ENCODE measurements at places on chromosomes 4 and X.

GRCh38 chr4:164215113-164215741 is 538.7 kb upstream of the SMIM31 start:
- no peak for DNase-seq

GRCh38 chr4:129358571-129358970 is 262.6 kb downstream of the C4orf33 start:
- no peak for DNase-seq

DNA sequence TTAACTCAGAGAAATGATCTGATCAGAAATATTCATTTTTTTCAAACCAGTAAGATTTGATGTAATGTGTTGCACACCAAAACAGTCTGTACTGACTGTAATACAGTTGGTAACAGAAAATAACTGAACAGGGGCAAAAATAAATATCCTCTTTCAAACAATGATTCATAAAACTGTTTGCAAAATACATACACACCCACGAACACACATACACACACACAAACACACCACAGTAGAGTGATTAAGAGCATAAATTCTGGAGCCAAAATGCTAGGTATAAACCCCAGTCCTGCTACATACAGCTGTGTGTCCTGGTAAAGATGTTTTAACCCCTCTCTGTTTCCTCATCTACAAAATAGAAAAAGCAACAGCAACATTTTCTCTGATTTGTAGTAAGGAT is 376.6 kb downstream of the PDGFC start:
- no peak for DNase-seq

DNA sequence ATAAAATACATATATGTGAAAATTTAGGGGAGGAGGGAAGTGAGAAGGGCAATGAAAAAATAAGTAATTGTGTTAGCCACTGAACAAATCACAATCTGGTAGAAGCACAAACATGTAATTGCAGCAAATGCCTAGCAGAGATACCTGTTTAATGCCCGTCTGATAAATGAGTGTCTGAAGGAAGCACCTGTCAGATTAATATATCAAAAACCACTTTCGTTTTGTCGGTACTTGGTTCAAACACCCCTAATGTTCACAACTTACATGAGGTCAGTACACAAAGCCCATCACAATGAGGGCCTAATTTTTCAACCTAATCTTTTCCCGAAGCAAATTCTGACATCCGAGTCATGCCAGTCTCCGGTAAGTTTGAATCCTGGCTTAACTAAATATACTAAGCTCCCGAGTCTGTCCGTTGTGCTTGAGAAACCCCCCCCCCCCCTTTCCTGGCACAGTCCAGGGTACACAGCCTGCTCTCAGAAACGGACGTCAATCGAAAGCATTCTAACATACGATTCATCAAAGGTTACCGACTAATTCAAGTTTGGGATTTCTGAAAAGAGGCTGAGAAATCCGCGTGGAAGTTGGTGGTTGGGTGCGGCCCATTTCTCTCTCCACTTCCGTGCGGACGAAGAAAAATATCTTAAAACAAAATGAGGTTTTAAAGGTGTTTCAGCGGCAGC is 758 bp downstream of the SDAD1 start:
- no peak for DNase-seq

DNA sequence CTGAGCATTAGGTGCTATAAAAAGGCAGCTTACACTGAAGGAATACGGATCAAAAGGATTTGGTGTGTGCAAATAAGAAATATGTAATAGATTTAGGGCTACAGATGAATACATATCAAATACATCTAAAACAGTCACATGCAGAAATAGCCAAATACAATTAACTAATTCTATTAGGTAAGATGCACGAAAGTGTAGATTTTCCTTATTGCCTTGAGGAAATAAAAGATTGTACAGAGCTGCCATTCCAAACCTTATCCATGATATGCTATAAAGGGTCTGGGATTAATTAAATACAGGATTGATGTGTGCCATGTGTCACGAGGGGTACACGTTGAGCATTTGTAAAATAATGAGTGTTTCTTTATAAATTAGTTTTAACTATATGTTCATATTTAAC is 107.0 kb upstream of the ELOVL6 start:
- no peak for DNase-seq

DNA sequence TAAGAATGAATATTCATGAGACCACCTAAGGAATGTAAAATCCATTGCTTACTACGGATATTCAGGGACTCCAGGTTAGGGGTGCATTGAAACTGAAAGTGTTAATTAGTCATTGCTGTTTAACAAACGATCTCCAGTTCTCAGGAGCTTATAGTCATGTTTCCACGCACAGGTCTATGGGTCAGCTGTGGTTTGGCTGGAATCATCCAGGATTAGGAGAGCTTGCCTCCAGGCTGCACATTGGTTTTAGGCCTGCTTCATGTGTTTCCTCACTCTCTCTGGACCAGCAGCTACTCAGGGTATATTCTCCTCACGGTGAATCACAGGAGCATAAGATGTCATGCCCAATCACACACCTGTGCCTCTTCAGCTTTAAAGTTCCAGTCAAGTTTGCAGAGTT is 98.9 kb downstream of the ATXN3L start:
- DNase-seq = no peak

- DNase-seq = no peak
These were observed 13.0 kb downstream of the EXOC1 start for GRCh38 chr4:55866290-55866907.

DNA sequence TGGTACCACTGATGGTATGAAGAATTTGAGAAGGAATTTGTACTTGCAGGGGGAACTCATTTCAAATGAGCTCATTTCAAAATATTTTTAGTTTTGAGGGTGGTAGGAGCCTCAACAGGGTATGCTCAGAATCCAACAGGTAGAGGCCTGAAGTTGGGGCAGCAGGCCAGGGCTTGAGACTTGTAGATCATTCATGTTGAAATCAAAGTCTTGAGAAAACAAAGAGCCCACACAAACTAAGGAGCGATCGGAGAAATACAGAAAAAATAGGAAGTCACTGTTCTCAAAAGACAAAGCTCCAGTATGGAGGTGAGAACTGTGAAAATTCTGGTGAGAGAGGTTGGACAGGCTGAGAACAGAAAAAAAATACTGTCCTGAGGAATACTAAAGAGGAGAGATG is 979 bp upstream of the SLC9A6 start:
- no peak for DNase-seq

GRCh38 chr4:155079871-155080270 is 128.6 kb upstream of the NPY2R start:
- DNase-seq = no peak

- DNase-seq = no peak
These were observed 1213.4 kb downstream of the STIM2 start for GRCh38 chr4:28073860-28074555.

- DNase-seq = no peak
These were observed 9.2 kb downstream of the RFC1 start for GRCh38 chr4:39357002-39357401.

GRCh38 chrX:30568136-30568535 is 9.4 kb downstream of the TASL start:
- no peak for DNase-seq

GRCh38 chrX:50747471-50747900 is 66.5 kb downstream of the SHROOM4 start:
- no peak for DNase-seq

GRCh38 chrX:151697522-151697921 is 2.3 kb downstream of the PRRG3 start:
- no peak for DNase-seq

DNA sequence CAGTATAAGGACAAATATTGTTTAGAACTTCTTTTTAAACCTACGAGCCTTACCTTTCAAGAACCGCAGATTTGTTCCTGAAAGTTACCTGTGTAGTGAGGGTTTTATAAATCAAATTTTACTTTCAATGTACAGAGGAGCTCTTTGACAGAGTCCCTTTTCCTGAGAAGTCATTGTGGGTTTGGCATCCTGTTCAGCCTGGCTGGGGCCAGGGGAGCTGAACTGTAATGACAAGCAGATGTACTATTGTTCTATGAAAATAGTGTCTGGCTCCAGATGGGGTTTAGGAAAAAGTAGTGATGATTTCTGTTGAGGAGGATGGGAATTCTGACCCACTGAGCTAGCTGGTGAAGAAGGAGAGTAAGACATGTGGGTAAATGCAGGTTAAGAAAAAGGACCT is 196.2 kb upstream of the PGRMC2 start:
- DNase-seq = no peak

DNA sequence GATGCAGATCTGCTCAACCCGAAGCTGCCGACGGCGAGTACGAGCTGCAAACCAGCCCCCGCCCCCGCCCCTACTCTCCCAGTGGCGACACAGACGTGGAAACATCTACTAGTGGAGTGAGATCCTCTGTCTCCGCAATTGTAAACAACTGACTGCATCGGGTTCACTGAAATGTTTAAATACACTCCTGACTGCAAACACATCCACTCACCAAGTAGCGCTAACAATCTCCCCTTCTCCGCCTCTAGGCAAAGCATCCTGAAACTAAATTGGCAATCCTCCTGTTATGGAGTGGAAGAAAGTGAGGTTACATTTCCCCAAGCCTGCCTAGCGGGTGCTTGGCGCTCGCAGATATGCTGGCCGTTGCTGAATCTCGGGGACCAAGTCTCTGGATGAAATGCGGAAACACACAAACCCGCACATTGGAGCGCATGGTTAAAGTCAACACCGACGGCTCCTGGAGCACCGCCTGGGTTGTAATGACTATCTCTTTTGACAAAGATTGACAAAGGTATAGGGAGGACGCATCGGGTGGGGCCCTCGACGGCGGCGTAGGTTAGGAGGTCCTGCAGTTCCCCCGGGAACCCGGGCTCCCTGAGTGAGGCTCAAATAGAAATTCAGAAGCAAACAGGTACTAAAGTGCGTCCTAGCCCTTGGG is 117.0 kb upstream of the TEX13C start:
- no peak for DNase-seq

DNA sequence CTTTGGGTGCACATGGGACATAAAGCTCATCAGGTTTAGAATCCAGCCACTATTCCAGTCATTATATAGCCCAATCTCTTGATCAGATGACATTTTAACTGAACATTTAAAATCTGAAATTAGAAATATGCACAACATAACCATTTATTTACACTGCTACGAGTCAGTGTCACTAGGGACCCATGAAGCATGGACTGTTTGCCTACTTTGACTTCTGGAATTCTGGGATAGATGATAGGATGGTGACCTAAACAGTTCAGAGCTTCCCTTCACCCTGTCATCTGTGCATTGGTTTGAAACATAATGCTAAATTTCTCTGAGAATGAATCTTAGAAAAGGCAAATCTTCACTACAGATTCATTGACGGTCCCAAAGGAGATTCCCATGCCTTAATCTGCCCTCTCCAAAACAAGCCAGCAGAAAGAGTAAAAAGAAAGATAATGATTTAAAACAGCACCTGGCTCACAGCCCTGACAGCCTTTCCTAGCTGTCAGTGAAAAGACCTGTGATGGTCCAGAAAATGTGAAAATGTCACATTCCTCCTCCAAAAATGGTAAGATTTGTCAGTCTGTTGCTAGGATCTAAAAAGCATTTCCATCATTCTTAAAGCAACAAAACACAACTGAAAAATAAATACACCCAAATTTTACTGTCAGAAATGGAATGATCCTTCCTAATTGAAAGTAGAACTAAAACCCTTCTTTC is 18.9 kb upstream of the HERC3 start:
- no peak for DNase-seq

DNA sequence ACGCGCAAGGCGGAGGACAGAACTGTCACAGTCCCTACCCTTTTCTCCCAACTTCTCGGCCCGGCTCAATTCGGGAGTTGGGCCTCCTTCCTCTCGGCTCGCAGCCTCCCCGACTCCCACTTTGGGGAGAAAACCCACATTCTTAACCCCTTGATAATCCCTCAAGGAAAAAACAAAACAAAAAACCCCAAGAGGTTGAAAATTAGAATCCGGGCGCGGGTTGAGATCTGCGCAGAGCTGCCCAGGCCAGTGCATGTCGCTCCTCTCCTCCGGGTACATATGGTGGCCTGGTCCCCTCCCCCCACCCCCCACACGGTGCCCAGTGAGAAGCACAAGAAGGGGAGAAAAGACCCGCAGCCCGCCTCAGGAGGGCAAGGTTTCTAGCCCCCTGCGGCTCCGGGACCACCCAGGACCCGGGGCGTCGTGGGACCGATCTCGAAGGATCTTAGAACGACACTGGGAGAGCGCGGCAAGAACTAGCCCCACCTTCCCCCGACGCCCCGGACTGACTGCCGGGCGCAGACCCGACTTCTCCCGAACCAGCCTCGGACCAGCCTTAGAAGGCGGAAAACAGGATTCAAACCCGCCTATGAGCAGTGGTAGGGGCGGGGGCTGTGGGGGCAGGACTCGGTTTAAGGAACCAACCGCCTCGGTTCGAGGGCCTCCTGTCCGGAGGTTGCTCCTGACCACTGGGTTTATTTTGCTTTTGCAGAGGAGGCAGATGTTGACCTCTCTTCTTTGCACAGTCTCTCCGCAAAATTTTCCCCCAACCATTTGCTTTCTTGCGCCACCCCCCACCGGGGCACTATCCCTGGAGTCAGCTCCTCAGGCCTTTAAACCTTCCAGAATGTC is 2.5 kb upstream of the PDGFRA start:
- DNase-seq = no peak

- DNase-seq = no peak
These were observed 111.3 kb upstream of the PAQR3 start for GRCh38 chr4:79050541-79050880.

DNA sequence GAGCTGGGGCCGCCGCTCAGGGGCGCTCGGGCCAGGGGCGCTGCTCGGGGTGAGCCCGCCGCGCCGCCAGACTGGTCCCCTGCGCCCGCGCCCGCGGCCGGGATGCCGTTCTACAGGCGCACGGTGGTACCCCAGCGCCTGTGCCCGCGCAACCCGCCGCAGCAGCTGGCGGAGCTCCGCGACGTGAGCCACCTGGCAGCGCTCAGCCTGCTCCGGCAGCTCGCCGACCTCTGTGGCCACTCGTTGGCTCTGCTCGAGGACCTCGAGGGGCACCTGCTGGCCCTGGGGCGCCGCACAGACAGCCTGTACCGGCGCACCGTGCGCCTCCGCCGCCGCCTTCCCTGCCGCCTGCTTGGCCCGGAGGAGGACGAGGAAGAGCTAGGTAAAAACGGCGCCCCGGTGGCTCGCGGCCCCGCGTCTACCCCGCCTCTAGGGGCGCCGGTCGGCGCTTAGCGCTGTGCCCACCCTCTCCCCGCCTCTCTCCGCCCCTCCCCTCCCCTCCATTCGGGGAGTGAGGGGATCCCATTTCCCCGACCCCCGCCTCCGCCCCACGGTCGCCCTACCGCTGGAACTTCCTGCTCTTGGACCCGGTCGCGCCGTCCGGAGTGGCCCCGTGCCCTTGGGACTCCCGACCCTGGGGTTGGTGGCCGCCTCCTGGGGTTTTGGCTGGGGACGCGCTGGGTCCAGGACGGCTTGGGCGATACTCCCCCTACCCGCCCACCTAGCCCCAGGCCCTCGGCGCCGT is 513 bp downstream of the NHSL2 start:
- peak; percentile 11 for DNase-seq

GRCh38 chr4:6179362-6179761 is 21.0 kb downstream of the JAKMIP1 start:
- peak; percentile 7 for DNase-seq

DNA sequence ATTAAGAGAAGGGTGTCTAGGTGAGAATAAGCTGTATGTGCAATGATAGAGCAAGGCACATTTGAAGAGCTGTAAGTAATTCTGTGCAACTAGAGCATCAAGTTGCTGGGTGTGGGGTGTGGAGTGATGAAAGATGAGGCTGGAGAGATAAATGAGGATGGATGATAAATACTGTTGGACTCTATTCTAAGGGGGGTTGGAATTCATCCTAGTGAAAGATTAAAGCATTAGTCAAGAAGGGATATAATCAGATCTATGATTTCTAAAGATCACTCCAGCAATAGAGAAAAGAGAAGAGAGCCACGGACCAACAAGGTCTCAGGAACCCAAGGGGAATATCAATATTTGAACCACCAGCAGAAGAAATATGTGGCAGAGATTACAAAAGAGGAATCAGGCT is 415.0 kb upstream of the RPS6KA3 start:
- DNase-seq = no peak
